ENCODE measurements at places on chromosomes 12 and 14. TPM values are rescaled to one million over a fixed set of nuclear protein-coding genes. Genes with fewer than 3 reads are reported as not detected.
A peak's percentile ranks its signal among the peaks of the same experiment; 100 is the strongest.

Gene MRPL42
- total RNA-seq: 82.7 TPM

Gene SYNJ2BP
- 17.4 TPM for total RNA-seq

Gene TM9SF1
- total RNA-seq: 35.0 TPM

Gene LRTM2
- 14.6 TPM for total RNA-seq

Gene RNASE3
- total RNA-seq: not detected

Gene CD27
- total RNA-seq: not detected

- peaks cover 8% of the 10 kb centered on the region for H3K4me1 ChIP-seq
- peaks cover 21% of the 10 kb centered on the region for H3K27me3 ChIP-seq
- peak; percentile 37 for DNase-seq
- no peak overlapping the region for H3K27ac ChIP-seq
These were observed 581 bp downstream of the PITPNM2 start for GRCh38 chr12:123150275-123150743.

DNA sequence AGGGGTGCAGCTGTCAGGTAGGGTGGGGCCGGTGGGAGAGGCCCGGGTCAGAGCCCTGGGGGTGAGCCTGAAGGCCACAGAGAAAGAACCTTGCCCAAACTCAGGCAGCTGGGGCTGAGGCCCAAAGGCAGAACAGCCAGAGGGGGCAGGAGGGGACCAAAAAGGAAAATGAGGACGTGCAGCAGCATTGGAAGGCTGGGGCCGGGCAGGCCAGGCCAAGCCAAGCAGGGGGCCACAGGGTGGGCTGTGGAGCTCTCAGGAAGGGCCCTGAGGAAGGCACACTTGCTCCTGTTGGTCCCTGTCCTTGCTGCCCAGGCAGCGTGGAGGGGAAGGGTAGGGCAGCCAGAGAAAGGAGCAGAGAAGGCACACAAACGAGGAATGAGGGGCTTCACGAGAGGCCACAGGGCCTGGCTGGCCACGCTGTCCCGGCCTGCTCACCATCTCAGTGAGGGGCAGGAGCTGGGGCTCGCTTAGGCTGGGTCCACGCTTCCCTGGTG is 10.5 kb downstream of the MMP14 start:
- no peak overlapping the region for H3K4me3 ChIP-seq
- H3K27ac ChIP-seq: no peak overlapping the region
- no peaks in the 10 kb centered on the region for H3K36me3 ChIP-seq
- H3K4me1 ChIP-seq: peaks cover 3% of the 10 kb centered on the region
- no peak for DNase-seq

DNA sequence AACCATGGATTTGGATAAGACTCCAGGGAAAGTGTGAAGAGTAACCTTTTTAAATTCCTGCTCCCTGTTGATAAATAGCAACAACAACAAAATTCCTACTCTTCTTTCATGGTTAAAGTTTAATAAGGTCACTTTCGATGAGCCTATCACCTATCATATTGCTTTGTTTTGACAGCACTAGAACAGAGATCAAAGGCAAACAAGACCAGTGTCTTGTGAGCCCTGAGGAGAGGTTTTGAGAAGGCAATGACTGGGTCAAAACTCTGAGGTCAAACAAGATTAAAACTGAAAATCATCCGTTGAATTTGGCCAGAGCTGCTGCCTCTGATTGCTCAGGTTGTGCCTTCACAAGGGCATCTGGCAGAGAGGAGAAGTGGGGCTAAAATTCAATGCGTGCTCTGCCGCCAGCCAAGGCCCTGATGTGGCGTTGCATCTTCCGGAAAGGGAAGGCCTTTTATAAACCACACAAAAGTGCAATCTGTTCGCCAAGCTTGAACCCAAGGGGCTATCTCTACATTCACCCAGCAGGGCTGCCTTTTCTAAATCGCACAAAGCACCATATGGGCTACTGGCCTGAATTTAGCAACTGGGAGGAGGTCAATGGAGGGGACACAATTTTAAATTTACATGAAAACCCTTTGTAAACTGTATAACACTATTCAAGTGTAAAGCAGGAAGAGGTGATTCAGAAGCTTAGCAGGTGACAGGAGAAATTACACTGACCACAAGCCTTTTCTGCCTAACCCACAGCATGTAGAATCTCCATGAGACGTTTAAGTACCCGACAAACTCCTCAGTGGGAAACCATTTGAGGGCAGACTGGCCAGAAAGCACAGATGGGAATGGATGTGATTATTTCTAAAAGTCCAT is 140.8 kb downstream of the DAD1 start:
- DNase-seq: no peak
- H3K4me3 ChIP-seq: peak overlapping the region; percentile 36
- H3K36me3 ChIP-seq: peaks cover 4% of the 10 kb centered on the region
- H3K4me1 ChIP-seq: peaks cover 27% of the 10 kb centered on the region
- H3K27me3 ChIP-seq: peaks cover 5% of the 10 kb centered on the region

- H3K27me3 ChIP-seq: no peaks in the 10 kb centered on the region
- no peak for DNase-seq
- no peaks in the 10 kb centered on the region for H3K4me1 ChIP-seq
- H3K27ac ChIP-seq: no peak overlapping the region
- H3K36me3 ChIP-seq: no peaks in the 10 kb centered on the region
These were observed 251.9 kb upstream of the PRKD1 start for GRCh38 chr14:30179381-30180130.

DNA sequence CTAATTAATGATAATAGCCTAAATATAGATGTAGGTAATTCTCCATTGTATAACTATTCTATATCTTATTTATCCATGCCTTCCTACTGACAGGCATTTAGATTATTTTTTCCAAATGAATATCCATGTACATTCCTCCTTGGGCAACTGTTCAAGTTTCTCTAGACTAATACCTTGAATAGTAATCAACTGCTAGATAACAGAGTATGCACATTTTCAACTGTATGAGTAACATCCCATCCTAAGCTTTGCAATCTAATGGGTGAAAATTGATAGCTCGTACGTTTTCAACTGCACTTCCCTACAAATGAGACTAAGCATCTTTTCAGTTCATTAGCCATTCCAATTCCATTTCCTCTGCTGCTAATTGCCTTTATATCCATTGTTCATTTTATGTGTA is 37.0 kb downstream of the YAF2 start:
- no peak overlapping the region for H3K4me3 ChIP-seq
- H3K27ac ChIP-seq: no peak overlapping the region
- no peaks in the 10 kb centered on the region for H3K27me3 ChIP-seq
- no peak for DNase-seq

DNA sequence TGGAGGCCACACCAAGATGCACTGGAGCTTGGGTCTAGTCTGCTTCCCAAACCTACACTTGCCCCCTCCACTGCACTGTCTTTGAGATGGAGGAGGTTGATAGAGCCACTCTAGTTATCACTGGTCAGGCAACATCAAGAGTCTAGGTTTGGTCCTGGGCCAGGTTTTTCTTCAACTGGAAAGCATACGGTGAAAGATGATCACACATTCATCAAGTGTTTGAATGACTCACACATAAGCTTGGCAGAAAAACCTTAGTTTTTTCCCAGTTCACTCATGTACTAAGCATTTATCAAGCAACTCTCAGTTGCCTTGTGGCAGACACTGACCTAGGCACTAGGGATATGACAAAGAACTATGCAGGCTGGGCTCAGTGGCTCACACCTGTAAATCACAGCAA is 84.5 kb downstream of the PLEKHG3 start:
- no peak for DNase-seq
- H3K4me1 ChIP-seq: no peaks in the 10 kb centered on the region
- H3K27me3 ChIP-seq: no peaks in the 10 kb centered on the region
- no peaks in the 10 kb centered on the region for H3K36me3 ChIP-seq
- no peak overlapping the region for H3K4me3 ChIP-seq

All from glutamatergic neuron (in vitro differentiated cells).